ENCODE measurements at places on chromosomes 3 and 15.

DNA sequence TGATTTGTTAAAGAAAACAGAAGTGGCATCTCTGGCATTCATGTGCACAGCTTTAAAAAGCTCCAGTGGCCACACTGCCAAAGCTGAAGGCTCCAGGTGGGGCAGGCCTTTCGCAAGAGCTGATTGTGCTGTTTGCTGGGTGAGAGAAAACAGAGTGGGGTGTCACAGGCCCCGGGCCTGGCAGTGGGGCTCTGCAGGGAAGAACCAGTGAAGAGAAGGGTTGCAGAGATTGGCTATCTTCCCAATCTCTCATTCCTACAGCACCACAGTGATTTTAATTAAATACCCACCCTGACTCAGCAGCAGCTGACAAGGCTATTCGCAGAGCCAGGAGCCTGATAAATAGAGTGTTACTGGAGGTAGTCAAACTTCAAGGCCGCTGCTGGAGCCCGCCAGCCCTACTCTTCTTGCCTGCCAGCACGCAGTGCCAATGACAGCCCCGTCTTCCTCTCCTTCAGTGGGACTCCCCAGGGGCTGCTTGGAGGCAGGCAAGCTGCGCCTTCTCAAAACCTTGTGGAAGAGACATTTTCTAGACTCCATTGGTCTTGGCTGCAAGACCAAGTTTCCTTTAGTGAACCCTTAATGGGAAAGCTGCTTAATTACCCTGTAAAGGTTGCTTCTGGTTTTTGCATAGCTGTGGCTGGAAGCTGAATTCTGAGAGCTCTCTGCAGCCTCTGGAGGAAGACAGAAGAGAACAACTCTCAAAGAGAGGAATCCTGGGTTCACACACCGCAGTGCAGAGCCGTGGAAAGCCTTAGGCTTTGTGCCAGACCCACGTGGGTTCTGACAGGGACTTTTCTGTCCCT, 225.8 kb upstream of the SLCO3A1 start:
- no peak for DNase-seq

- peak; percentile 16 for DNase-seq
Observed at GRCh38 chr3:50515565-50516439, 12.4 kb upstream of the CACNA2D2 start.

GRCh38 chr15:63090472-63090871, 31.2 kb upstream of the LACTB start:
- no peak for DNase-seq

GRCh38 chr3:171863920-171864319, 20.8 kb downstream of the TMEM212 start:
- DNase-seq, result no peak

DNA sequence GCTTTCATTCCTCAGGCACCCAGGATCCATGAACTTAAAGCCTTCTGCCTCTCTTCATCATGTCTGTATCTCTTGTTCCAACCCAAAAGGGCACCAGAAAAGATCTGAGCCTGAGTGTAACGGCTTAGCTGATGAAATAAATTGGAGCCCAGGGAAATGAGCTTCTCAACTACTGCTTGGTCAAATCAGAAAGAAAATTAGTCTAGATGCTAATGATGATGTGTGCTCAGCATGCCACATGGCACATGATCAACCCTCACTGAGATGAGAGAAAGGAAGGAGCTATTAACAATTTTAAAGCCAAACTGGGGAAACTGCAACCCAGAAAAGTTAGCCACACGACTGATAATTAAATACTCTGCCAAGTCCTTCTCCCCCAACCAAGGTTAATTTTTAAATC, 325.7 kb downstream of the CNTN3 start:
- no peak for DNase-seq

GRCh38 chr15:28922707-28923012, 36.9 kb downstream of the APBA2 start:
- no peak for DNase-seq

- no peak for DNase-seq
Observed at GRCh38 chr3:22862111-22862510, 341.0 kb upstream of the UBE2E2 start.

- no peak for DNase-seq
Observed at GRCh38 chr3:9064850-9065249, 101.6 kb upstream of the RAD18 start.

GRCh38 chr3:172173316-172174254, 134.2 kb downstream of the FNDC3B start:
- no peak for DNase-seq

DNA sequence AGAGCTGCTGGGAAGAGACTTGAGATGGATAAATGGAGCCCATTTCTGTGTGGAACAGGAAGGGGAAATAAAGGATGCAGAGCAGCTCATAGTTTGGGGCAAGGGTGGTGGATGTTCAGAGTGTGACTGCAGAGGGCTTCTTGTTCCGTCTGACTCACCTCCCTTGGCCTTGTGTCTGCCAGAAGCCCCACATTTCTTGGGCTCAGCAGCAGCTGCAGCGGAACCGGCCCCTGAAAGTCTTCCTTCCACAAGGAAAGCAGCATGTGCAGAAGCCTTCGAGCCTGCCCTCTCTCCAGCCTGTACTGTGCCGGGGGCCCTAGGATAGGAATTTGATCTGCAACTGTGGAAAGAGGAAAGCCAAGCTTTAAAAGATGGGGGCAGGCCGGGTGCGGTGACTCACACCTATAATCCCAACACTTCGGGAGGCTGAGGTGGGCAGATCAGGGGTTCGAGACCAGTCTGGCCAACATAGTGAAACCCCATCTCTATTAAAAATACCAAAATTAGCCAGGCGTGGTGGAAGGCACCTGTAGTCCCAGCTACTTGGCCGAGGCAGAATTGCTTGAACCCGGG, 11.5 kb downstream of the CDAN1 start:
- DNase-seq, result no peak

DNA sequence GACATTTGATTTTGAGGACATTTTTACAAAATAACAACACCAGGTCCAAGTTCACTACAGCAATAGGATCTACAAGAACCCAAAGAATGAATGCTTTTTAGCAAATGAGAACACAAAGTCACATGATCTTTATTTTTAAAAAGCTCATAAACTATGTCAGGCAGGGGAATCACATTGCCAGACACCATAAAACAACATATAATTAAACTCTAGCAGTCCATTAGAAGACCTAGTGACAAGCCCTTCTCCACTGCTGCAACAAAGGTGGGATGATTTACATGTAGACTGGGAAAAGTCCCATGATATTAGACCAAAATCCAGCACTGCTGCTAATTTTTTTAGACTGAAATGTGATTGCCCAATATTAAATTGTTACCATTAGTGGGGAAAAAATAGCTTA, 92.6 kb downstream of the FHIT start:
- no peak for DNase-seq

GRCh38 chr3:194761384-194761783, 75.7 kb downstream of the FAM43A start:
- DNase-seq, result no peak

DNA sequence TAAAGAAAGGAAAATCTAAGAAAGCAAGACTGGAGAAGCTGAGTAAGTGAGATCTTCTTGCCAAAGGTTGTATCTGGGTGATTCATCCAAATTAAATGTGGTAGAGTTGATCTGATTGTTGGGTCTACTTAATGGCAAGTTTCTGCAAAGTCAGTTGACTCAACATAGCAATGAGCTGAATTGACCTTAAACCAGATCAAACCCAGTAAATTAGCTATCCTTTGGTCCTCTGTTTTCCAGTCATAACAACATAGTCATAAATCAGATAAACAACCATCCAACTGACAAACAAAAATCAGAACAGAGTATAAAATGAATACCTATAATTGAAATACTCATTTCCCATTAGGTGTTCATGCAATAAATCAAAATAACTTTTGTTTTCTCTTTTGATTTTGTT, 142.6 kb upstream of the CFAP20DC start:
- DNase-seq, result no peak

DNA sequence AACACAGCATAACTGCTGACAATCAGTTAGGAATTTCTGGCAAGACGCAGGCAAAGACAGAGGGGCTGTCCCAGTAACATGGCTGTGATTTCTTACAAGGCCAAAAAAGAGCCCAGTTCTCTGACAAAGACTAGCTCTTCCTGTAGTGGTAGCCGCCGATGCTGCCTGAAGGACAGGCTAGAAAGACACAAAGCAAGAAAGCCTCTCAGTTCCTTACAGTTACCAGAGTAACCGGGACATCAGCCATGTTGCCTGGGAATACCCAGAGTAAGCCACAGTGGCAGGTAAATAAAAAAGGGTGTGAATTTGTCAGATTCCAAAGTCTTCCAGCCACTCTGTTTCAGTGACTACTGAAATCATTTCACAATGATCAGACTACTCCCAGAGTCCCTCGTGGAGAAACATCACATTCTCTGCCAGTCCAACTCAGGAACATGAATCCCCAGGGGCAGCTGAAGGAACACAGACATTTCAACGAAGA, 493.6 kb upstream of the ADAMTS9 start:
- DNase-seq, result no peak

DNA sequence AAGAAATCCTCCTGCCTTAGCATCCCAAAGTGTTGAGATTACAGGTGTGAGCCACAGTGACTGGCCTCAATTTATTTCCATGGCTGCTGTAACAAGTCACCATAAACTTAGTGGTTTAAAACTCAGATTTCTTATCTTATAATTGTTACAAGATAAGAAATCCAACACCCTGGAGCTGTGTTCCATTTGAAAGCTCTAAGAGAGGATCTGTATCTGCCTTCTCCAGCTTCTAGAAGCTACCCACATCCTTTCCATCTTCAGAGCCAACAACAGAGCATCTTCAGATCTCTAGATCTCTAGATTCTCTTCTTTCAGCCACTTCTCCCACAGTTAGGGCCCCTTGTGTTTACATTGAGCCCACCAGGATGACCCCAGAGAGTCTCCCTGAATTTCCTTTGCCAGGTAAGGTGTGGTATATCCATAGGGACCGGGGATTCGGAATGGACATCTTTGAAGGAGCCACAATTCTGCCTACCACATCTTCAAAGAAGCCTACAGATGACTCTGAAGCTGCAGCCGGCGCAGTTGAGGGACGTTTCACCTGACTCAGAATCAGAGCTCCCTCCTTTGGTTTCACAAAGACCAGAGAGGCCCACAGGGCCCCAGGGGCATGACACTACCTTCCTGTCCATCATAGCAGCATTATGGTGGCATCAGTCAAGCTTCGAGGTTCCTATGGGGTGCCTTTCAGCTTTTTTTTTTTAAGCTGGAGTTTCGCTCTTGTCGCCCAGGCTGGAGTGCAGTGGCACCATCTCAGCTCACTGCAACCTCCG, 87.0 kb upstream of the IGF1R start:
- no peak for DNase-seq

- no peak for DNase-seq
Observed at GRCh38 chr15:79898369-79898768, 1.6 kb upstream of the MTHFS start.

GRCh38 chr3:105553851-105554250, 187.1 kb downstream of the ALCAM start:
- no peak for DNase-seq

DNA sequence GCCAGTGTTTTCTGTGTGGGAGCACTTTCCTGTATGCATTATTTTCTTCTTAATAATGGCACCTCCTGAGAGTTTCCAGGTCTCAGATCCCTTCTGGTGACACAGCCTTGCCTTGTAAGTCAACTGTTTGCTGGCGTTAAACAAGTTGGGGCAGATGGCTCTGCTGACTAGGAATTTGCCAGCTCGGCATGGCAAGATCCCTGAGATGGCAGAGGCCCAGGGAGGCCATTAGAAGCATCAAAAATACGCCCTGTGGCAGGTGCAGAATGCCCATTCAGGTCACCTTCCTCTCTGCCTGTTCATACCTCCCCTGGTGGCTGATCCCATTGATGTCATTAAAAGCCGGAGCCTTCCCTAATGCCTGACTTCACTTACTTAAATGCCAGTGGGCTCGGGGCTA, 320.9 kb upstream of the CTDSPL start:
- DNase-seq, result no peak

DNA sequence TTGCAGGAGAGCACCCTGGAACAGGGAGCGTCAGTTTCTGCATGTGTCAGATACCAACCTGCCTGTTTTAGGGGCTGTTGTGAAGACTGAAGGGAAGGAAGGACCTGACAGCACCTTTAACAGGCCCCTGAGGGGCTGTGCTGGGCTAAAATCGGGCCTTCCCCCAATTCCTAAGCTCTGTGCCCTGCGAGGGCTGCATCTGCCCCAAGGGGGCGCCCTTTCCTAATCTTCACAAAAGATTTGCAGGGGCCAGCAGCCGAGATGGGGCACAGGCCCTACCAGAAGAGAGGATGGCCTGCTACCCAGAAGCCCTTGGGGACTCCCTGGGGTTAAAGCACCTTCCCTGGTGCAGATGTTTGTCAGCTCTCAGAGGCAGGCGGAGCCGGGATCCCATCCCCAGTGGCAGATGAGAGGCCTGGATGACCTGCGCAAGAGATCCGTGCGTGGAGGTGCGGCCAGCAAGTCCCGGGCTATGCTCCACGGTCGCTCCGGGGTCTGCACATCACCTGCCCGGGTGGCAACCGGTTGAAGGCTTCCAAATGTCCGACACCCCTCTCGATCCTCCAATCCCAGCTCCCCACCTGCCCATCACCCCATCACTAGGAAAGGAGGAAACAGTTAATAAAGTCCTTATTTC, 53.6 kb downstream of the RHCG start:
- peak; percentile 63 for DNase-seq

DNA sequence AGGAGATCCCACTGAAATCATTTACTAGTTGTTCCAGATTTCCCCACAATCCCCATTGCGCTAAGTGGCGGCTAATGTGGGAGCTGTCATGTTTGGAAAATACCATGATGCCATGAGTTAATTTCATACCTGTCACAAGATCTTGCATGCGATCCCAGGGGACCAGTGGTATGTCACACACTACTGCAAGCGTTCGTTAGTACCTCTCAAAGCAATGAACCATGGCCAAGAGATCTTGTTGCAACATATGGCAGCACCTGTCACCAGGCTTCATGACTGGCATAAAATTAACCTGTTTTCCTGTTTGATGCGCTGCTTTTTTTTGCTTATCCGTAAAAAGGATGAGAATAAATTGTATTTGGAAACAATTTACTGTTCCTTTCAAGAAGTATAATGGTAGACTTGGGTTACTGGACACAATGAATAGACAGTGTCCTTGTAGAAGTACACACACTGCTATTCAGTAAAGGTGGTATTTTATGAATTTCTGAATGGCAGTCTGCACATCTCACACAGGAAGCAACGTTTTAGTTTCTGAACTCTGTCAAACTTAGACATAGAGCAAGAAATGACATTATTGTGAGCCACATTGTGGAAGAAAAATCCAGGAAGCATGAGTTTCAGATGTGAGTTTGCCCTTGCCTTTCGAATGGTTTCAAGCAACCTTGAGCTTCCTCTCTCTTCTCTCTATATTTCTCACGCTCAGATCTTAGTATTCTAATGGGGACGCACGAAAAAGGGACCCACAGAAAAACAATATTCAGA, 81.9 kb downstream of the CHL1 start:
- no peak for DNase-seq

Data from KBM-7 (cell line).